ENCODE measurements at places on chromosomes 6 and 20.
A peak's percentile ranks its signal among the peaks of the same experiment; 100 is the strongest.

DNA sequence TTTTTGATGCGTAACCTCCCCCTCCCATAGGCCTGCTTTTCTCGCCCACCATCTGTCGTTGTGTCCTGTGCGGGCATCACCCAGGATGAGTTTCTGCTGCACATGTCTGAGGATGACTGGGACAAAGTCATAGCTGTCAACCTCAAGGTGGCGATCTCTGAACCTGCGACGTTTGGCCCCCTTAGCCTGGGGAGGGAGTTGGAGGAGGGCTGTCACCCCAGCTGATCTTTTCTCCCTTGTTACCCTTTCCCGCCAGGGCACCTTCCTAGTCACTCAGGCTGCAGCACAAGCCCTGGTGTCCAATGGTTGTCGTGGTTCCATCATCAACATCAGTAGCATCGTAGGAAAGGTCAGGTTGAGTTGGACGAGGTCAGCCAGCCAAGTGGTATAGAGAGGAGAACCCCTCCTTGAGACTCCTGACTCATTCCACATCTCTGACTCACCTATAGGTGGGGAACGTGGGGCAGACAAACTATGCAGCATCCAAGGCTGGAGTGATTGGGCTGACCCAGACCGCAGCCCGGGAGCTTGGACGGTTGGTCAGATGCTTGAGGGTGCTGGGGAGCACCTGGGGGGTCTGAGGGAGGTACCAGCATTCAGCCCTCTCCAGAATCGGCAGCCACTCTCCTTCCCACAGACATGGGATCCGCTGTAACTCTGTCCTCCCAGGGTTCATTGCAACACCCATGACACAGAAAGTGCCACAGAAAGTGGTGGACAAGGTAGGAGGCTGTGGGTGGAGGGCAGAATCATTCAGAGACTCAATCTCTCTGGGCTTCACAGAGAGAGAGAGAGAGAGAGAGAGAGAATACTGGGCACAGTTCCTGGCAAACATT lies 954 bp downstream of the HSD17B8 start:
- no peak for DNase-seq

- no peak for DNase-seq
These were observed 515.5 kb downstream of the COL12A1 start for GRCh38 chr6:74690365-74690764.

- DNase-seq: no peak
These were observed 19.4 kb upstream of the SLC23A2 start for GRCh38 chr20:5020760-5021159.

DNA sequence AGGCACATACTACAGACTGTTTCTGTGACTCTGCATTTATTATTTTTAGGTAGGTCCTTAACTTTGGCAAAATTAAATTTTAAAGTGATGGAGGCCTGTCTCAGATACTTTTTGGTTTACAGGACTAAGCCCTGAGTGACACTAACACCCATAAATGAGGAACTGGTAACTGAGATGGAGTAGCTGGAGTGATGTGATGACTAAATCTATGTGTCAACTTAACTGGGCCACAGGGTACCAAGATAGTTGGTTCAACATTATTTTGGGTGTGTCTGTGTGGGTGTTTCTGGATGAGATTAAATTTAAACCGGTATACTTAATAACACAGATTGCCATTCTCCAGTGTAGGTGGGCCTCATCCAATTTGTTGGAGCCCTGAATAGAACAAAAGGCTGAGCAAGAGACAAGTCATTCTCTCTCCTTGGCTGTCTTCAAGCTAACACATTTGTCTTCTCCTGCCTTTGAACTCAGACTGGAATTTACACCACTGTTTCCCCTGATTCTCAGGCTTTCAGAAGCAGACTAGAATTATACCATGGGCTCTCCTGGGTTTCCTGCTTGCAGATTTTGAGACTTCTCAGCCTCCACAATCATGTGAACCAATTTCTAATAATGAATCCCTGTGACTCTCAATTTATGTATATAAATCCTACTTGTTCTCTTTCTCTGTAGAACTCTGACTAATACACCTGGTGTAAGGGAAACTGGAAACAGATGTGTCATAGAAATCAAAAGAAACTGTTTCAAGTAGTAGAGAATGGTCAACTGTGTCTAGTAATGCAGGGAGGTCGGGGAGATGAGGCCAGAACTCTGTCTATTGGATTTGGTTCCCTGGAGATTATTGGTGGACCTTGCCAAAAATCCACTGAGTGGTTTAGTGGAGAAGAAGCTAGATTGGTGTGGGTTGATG lies 579.2 kb downstream of the EPM2A start:
- no peak for DNase-seq

DNA sequence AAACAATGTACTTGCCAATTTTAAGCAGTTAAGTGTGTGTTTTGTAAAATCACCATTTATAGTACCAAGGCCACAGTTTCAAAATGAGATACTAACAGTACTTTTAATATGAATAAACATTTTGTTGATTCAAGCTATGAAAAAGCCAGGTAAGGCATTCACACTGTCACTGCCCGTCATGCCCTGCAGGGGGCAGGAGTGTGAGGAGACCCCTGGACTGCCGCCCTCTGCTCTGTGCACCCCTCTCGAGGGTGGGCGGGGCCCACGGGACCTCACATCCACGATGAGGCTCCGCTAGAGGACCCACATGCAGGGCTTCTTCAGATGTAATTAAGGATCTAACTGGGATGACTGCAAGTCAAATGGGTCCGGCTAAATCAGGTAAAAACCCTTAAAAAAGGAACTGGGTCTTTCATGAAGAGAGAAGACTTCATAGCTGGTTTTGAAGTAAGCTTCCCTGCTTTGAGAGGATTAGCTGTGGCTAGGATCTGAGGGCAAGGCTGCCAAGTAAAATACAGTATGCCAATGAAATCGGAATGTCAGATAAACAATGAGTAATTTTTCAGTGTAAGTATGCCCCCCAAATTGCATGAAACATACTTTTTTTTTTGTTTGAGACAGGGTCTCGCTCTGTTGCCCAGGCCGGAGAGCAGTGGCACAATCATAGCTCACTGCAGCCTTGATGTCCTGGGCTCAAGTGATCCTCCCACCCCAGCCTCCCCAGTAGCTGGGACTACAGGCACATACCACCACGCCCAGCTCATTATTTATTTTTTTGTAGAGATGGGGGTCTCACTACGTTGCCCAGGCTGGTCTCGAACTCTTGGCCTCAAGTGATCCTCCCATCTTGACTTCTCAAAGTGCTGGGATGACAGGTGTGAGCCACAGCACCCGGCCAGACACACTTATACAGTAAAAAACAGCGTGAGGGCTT lies 18.7 kb downstream of the DIDO1 start:
- peak; percentile 17 for DNase-seq

GRCh38 chr20:62603021-62603906 lies 39.0 kb upstream of the SLCO4A1 start:
- DNase-seq: no peak

DNA sequence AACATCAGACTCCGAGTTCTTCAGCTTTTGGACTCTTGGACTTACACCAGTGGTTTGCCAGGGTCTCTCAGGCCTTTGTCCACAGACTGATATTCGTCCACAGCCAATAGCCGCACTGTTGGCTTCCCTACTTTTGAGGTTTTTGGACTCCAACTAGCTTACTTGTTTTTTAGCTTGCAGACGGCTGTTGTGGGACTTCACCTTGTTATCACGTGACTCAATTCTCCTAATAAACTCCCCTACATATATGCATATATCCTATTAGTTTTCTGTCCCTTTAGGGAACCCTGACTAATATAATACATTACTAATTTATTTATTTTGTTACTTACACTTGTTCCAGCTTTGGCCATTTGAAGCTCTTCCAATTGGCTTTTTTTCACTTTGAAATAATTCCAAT lies 311.3 kb downstream of the BMP2 start:
- no peak for DNase-seq

DNA sequence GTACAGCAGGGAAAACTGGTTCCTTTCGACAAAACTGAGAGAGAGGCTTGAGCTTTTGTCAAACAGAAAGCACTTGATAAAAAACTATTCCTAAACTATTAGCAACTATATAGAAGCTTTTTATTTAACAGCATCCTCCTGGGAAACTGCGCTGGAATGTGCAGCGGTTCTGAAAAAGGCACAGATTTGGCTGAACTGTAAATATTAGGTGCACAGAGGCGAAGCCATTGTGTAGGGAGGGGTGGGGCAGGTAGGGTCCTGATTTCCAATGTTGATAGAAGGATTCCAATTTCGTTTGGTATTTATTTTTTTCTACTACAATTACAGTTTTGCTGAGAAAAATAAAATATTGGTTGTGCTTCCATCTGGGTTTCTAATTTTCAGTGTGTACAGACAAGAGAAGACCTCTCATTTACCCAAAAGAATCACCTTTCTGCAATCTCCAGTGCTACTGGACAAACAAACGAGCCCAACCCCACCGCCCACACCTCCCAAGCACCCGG lies 698 bp upstream of the SH3BGRL2 start:
- no peak for DNase-seq

DNA sequence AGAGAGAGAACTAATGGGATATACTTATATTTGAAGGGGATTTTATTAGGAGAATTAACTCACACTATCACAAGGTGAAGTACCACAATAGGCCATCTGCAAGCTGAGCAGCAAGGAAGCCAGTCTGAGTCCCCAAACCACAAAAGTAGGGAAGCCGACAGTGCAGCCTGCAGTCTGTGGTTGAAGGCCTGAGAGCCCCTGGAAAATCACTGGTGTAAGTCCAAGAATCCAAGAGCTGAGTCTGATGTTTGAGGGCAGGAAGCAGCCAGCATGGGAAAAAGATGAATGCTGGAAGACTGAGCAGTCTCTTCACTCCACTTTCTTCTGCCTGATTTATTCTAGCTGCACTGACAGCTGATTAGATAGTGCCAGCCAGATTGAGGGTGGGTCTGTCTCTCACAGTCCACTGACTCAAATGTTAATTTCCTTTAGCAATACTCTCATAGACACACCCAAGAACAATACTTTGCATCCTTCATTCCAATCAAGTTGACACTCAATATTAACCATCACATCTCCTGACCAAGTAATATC lies 823.9 kb downstream of the PHF3 start:
- no peak for DNase-seq

GRCh38 chr20:4812641-4813075 lies 90.9 kb downstream of the PRND start:
- DNase-seq: no peak

DNA sequence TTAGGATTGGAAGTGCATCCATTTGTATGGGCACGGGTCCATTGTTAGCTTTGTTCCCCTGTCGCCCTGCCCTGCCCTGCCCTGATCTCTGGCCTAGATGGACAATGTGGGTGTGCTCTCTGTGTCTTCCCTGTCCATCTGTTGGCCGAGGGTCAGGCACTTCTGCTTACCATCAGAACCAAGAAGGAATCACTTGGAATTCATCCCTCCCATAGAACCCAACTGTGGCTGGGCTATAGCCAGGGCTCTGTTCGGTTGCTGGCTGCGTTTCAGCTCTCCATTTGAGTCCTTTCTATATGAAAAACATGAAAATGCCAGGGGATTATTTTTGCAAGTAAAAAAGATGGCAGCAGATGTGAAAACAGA lies 26.6 kb upstream of the TULP4 start:
- no peak for DNase-seq

- peak; percentile 21 for DNase-seq
These were observed 22.3 kb upstream of the AVP start for GRCh38 chr20:3106658-3107463.

GRCh38 chr6:121932076-121932991 lies 467.1 kb upstream of the HSF2 start:
- no peak for DNase-seq

- DNase-seq: peak; percentile 84
These were observed 807 bp downstream of the LKAAEAR1 start for GRCh38 chr20:64083378-64083803.

DNA sequence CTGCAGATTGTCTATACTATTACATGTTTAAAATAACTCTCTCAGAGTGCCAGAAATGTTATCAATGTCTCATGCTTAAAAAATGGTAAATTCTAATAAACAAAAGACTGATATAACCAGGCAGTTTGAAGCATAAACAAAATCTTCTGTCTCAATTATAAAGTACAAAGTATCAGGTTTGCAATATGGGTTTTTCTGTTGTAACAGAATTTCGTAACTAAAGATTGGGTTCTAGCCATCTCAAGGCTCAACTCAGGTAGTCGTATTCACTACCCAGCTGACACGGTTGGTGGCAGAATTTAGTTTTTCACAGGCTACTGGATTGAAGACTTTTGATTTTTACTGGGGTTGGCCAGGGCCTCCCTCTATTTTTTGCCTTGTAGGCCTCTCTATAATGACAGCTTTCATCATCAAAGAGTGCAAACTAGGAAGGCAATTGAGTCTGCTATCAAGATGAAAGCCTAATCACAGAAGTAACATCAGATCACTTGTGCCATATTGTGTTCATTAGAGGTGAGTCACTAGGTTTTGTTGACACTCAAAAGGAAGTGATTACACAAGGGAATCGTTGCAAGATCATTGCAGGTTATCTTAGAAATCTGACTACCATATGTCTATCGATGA lies 3.6 kb downstream of the CYP39A1 start:
- no peak for DNase-seq

GRCh38 chr6:53811082-53811481 lies 16.3 kb downstream of the LRRC1 start:
- no peak for DNase-seq

DNA sequence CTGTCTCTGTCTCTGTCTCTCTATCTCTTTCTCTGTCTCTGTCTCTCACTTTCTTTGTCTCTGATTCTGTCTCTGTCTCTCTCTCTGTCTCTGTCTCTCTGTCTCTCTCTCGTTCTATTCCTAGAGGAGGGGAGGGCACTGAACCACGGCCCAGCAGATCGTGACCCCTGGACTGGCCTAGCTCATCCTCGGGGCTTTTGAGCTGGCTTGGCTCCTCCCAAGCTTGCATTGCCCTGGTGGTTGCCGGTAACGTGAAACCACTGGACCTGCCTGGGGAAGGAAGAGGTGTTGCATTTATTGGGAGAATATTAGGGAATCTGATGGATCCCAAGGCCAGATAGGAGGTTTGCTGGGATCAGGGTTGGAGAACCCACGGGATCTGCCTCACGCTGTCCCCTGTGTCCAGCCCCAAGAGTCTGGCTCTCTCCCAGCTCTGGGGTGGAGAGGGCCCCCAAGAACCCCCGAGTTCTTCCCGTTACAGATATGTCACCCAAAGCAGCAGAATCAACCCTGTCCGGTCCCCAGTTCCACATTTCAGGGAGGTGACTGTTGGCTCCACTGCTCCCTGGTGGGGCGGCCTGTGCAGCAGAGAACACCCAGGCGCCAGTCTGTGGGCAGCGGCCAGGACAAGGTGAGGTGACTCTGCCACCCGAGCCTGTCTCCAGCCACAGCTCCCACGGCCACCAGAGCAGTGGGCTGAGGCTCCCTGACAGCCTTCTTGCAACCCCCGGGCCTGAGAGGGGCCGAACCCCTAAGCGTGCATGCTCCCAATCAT lies 228.3 kb downstream of the TTLL2 start:
- no peak for DNase-seq

DNA sequence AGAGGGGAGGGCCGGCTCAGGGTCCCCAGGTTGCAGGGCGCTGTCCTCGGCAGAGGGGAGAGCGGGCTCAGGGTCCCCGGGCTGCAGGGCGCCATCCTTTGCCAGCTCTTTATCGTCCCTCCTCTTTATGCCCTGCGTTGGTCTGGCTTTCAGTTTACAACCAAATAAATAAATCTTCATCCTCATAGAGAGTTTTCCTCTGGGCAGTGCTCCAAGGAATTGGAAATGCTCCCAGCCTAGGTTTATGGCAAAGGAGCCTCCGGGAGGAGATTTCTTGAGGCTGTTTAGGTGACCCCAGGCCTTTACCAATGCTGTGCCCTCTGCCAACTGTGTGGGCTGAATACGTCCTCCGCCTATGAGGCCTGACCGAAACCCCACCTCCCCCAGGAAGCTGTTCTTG lies 60.2 kb downstream of the CHMP4B start:
- no peak for DNase-seq

GRCh38 chr6:112232845-112233256 lies 21.5 kb downstream of the LAMA4 start:
- no peak for DNase-seq

Measured in NCI-H1436 (cell line).